Upper lobe of left lung (tissue), 6 donors: ENCODE measurements at places on chromosomes 11 and 22. TPM values are rescaled to one million over a fixed set of nuclear protein-coding genes. Genes with fewer than 3 reads are reported as not detected.

Gene TPBGL
- total RNA-seq, result 0.46 TPM

Gene OLFML1
- total RNA-seq, result 1.6 TPM

Gene CDC45
- 1.8 TPM for total RNA-seq

Gene NAALAD2
- total RNA-seq, result 0.33 TPM

DNA sequence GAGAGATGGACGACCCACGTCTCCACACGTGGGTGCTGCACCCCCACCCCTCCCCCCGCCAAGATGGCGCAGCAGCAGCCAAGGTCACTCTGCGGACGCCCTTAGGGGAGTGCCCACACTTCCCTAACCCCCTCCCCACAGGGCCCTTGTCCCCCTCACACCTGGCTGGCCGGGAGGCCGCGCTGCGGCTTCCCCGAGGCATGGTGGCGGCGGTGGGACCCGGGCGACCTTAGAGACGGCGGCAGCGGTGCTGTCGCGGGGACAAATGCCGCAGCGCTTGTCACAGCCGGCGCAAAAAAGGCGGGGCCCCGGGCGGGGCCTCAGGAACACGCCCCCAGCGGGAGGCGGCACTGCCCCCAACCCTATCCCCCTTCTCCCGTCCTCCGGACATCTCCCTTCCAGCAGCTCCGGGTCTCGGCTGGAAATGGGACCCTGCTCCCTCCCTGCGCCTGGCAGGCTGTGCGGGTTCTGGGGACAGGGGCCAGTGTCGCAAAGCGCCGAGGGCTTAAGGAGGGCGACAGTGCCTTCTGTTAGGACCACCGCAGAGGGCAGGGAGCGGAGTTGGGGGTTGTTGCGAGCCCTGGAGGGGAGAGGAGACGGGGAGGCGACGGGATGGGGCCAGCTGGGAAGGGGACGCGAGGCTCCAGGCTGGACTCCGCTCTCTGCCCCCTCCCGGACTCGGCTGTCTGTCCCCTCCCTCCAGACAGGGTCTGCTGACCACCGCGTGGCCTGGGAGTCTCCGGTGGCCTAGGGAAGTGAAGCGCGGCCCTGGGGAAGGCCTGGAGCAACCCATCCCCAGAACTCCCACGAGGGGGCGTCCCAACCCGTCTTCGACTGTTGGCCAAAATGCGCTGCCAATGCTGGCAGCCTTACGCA is at the start of gene CHCHD10:
Gene CHCHD10, minus strand, starts transcription at position 300 of the 876 bp plus-strand sequence. Its CDS starts 98 bp downstream, at position 202.
- H3K27ac ChIP-seq, result peak within 1 kb of the TSS; percentile 54
- DNase-seq, result peak; percentile 96
- no peaks in the 10 kb centered on the region for H3K27me3 ChIP-seq
- peak within 1 kb of the TSS; percentile 65 for H3K4me3 ChIP-seq

- H3K36me3 ChIP-seq, result no peaks in the 10 kb centered on the region
- H3K4me1 ChIP-seq, result peaks cover 4% of the 10 kb centered on the region
- DNase-seq, result peak; percentile 24
- no peaks in the 10 kb centered on the region for H3K27me3 ChIP-seq
- H3K27ac ChIP-seq, result no peak overlapping the region
Measured at GRCh38 chr11:6357222-6357621, 33.1 kb upstream of the SMPD1 start.

GRCh38 chr11:420054-420910 is 5.5 kb upstream of the SIGIRR start:
- no peak overlapping the region for H3K27ac ChIP-seq
- no peaks in the 10 kb centered on the region for H3K36me3 ChIP-seq
- peaks cover 25% of the 10 kb centered on the region for H3K4me1 ChIP-seq
- no peaks in the 10 kb centered on the region for H3K27me3 ChIP-seq
- no peak for DNase-seq

DNA sequence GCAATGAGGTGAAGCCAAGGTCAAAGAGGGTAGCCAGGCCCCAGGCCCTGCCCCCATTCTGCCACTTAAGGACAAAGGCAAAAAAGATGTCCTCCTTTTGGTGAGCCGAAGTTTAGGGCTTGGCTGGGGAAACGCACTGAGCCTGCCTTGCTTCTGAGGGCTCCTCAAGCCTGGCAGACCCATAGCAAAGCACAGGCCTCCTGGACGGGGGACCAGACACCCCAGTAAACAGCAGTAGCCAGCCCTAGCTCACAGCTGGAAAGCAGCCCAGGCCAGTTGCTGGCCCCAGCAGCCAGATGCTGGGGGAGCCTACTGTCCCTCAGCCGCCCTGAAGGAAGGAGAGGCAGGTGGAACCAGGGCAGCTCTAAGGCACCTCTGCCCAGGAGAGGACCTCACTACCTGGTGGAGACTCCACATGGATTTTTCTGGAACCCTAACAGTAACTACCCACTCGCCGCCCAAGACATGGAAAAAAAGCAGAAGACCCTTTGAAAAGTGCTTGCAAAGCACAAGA is 3.8 kb upstream of the PYGM start:
- DNase-seq, result no peak
- H3K4me1 ChIP-seq, result peaks cover 30% of the 10 kb centered on the region
- peaks cover 60% of the 10 kb centered on the region for H3K36me3 ChIP-seq

DNA sequence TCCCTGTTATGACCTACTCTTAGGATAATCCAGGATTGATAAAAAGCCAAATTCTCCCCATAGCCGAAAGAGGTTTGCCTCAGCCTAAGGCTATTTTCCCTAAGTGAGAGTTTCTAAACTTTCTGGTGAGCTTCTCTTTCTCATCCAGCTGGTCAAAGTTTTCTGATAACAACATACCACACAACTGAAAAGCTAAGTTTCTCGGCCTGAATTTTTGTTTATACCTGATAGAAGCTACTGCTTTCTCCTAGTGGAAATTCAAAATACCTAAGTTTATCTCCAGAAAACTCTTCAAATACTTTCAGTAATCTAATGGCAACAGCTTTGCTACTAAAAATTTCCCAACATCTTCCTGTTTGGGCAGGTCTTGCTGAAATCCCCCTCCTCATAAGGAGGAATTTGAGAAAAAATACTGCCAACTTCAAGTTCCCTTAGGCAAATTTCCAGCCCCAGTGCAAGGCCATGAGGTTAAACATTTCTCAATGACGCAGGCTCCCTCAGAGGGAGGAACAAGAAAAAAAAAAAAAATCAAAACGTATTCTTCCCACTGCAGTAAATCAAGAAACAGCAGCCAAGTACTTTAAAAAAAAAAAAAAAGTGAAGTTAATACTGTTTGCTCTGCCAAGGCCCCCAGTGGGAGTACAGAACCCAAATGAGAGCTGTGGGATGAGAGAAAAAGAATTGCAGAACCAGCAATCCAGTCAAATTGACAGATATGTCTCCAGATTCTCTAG is 127.0 kb downstream of the MRTFA start:
- H3K4me3 ChIP-seq, result no peak overlapping the region
- peaks cover 51% of the 10 kb centered on the region for H3K4me1 ChIP-seq
- peak overlapping the region; percentile 59 for H3K27ac ChIP-seq
- H3K36me3 ChIP-seq, result no peaks in the 10 kb centered on the region

- H3K36me3 ChIP-seq, result no peaks in the 10 kb centered on the region
- H3K27ac ChIP-seq, result no peak overlapping the region
Measured at GRCh38 chr11:20541503-20541902, 57.9 kb upstream of the SLC6A5 start.

DNA sequence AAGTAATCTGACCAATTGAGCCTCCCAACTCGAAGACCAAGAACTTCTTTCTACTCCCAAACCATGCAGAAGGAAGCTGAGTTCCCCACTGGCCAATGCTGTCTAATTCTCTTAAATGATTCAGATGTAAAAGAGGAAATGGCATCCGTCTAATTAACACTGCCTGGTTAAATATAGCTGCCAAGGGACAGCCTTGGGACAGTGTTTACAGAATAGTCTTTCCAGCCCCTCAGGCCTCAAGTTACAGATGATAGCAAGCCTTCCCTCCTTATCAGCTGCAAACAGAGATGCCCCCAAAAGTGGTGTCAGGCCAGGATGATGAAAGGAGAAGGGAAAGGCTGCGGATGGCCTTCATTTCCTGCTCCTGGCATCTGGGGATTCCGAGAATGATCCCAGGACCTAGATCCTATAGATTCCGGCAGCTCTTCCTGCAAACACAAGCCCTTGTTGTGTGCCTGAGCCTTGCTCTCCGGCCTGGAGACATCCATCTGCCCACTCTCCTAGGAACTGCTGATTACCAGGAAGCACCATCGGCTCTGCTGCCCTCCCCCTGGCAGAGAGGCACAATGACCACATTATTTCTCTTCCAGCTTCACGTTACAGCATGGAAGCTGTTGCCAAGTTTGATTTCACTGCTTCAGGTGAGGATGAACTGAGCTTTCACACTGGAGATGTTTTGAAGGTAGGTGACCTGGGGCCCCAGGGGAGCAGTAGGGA is 13.5 kb upstream of the TMA7B start:
- no peak for DNase-seq
- H3K36me3 ChIP-seq, result no peaks in the 10 kb centered on the region
- H3K27ac ChIP-seq, result no peak overlapping the region
- peaks cover 8% of the 10 kb centered on the region for H3K4me1 ChIP-seq
- no peaks in the 10 kb centered on the region for H3K27me3 ChIP-seq

- peak overlapping the region; percentile 58 for H3K27ac ChIP-seq
- no peak overlapping the region for H3K4me3 ChIP-seq
- DNase-seq, result peak; percentile 50
- no peaks in the 10 kb centered on the region for H3K36me3 ChIP-seq
Measured at GRCh38 chr11:60310407-60310998, 16.6 kb upstream of the MS4A6E start.

- H3K27ac ChIP-seq, result no peak overlapping the region
- H3K36me3 ChIP-seq, result no peaks in the 10 kb centered on the region
- no peak overlapping the region for H3K4me3 ChIP-seq
- DNase-seq, result no peak
- no peaks in the 10 kb centered on the region for H3K27me3 ChIP-seq
Measured at GRCh38 chr11:77505956-77506355, 32.1 kb upstream of the PAK1 start.

- no peak for DNase-seq
- H3K4me1 ChIP-seq, result no peaks in the 10 kb centered on the region
- peaks cover 33% of the 10 kb centered on the region for H3K36me3 ChIP-seq
- H3K27me3 ChIP-seq, result no peaks in the 10 kb centered on the region
- no peak overlapping the region for H3K4me3 ChIP-seq
Measured at GRCh38 chr11:112016765-112017376, 8.3 kb upstream of the DLAT start.

DNA sequence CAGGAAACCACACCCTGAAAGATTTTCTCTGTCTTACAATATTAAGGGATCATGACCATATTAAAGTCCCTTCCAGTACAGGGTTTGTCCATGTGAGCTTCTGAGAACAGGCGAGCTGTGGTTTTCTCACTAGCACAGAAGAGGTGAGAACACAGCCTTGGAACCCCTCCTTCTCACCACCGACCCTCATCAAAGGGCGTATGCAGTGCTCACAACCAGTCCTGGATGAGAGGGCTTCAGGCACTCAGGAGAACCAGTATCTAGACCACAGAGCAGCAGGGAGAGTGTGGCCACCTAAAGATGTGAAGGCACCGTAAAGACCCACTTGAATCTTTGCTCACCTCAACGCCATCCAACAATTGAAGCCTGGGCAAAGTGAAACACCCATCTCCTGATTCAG is 397.0 kb downstream of the ETS1 start:
- H3K27ac ChIP-seq, result no peak overlapping the region
- H3K36me3 ChIP-seq, result no peaks in the 10 kb centered on the region
- no peak for DNase-seq
- H3K4me3 ChIP-seq, result no peak overlapping the region
- no peaks in the 10 kb centered on the region for H3K27me3 ChIP-seq
